Cortex of kidney (tissue), 1 donor: ENCODE measurements at places on chromosomes 3 and 15.

- DNase-seq, result no peak
These were observed 98.2 kb downstream of the HCN4 start for GRCh38 chr15:73270366-73271097.

- no peak for DNase-seq
These were observed 81.5 kb downstream of the GAP43 start for GRCh38 chr3:115704661-115705338.

DNA sequence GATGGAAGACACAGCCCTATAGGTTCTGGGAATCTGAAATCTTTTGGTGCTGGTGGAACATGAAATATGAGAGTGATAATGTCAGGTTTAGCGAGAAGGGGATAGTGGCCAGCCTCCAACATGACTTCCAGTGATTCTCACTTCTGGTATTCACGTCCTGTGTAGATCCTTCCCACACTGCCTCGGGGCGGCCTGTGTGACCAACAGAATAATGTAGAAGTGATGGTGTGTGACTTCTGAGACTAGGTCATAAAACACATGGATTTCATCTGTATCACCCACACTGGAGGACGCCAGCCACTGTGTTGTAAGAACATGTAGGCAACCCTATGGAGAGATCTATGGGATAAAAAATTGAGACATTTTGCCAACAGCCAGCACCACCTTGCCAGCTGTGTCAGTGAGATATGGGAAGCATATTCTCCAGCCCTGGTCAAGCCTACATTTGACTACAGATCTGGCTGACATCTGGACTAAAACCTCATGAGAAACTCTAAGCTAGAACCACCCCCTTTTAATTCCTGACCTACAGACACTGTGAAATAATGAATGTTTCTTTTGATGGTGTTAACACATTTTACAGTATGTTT lies 25.5 kb upstream of the NUDT16 start:
- no peak for DNase-seq

- no peak for DNase-seq
These were observed 15.1 kb downstream of the HERC1 start for GRCh38 chr15:63818629-63819028.

GRCh38 chr3:53956586-53956985 lies 64.9 kb upstream of the SELENOK start:
- no peak for DNase-seq

DNA sequence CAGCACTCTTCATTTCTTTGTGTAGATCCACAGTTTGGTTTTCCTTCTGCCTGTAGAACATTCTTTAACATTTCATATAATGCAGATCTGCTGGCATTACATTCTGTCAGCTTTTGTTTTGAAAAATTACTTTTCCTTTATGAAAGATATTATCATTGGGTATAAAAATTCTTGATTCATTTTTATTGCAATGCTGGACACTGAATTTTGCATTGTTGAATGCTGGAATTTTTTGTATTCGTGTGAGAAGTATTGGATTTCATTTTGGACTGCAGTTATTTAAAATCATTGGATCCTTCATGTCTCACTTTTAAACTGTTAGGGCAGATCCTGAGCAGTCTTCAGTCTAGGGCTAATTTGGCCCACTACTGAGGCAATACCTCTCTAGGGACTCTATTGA lies 67.1 kb downstream of the SNRK start:
- no peak for DNase-seq

DNA sequence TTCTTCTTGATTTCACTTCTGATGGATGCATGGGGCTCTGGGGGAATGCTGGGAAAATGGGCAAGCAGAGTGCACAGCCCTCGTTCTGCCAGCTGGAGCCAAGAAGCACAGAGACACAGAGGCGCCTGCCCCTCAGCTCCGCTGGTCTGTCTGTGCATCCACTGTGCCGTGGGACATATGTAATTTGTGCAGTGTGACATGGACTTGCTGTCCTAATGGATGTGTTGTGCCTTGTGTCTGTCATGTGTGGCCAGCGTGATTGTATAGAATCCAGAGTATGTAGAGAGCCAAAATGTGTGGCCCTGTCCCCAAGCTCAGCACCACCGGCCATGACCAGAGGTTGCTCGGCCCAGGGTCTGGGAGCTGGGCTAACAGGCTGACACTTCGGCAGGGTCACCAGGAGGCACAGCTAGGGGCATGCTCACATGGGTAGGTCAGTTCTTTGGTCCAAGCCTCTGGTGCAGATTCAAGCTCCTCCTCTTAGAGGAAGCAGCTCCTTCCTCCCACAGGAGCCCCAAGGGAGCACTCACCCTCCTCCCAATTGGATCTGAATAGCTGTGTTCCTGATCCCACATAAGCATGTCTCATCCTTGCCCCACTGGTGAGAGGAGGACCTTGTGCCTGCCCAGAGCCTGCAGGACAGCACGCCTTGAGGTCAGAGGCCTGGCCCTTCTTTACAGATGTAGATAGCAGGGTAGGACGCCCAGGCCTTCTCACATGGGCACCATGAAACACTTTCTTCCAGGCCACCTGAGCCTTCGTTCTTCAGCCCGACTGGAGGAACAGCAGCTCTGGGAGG lies 100.8 kb upstream of the ABHD17C start:
- DNase-seq, result no peak

- DNase-seq, result no peak
These were observed 873.0 kb downstream of the ROBO1 start for GRCh38 chr3:78894787-78895186.
